ENCODE measurements at places on chromosomes 2 and 18. TPM values are rescaled to one million over a fixed set of nuclear protein-coding genes. Genes with fewer than 3 reads are reported as not detected.

Gene TTC39C
- total RNA-seq, result 80.2 TPM

Gene LHCGR
- total RNA-seq, result not detected

Gene LRPPRC
- total RNA-seq, result 85.4 TPM

Gene KCTD1
- 3.6 TPM for total RNA-seq

Gene THSD7B
- not detected for total RNA-seq

Gene HOXD9
- not detected for total RNA-seq

Gene RAD51AP2
- not detected for total RNA-seq

Gene WBP1
- total RNA-seq, result 121 TPM

Gene TMEM178A
- total RNA-seq, result 0.99 TPM

Gene DNAH6
- total RNA-seq, result 1.5 TPM

Gene LPIN2
- 57.4 TPM for total RNA-seq

Gene SDC1
- total RNA-seq, result not detected

Gene GNAL
- 1.1 TPM for total RNA-seq

Gene SERPINB12
- total RNA-seq, result not detected

Gene CDK15
- not detected for total RNA-seq

Gene CD8B
- total RNA-seq, result 456 TPM

Gene SLC11A1
- total RNA-seq, result 1.2 TPM

Gene SLC4A5
- total RNA-seq, result 12.7 TPM

Gene FSHR
- not detected for total RNA-seq

Gene SALL3
- total RNA-seq, result not detected

Gene VSNL1
- not detected for total RNA-seq

Gene RNF125
- total RNA-seq, result 49.7 TPM

Gene SGO2
- 4.9 TPM for total RNA-seq

Gene CRYGD
- not detected for total RNA-seq

Gene CDH2
- not detected for total RNA-seq
